Hematopoietic multipotent progenitor cell treated with erythropoietin and hydrocortisone succinate and interleukin-3 and kit ligand, for 15 days (in vitro differentiated cells): ENCODE measurements at places on chromosomes 6 and 20.

- no peak for DNase-seq
Measured at GRCh38 chr20:23159256-23159946, 73.3 kb upstream of the CD93 start.

- DNase-seq, result no peak
Measured at GRCh38 chr6:42269553-42269952, 51.9 kb upstream of the MRPS10 start.

- DNase-seq, result no peak
Measured at GRCh38 chr6:410555-411395, 19.2 kb downstream of the IRF4 start.

- DNase-seq, result no peak
Measured at GRCh38 chr6:57134954-57135353, 37.2 kb upstream of the BAG2 start.

- no peak for DNase-seq
Measured at GRCh38 chr6:136811272-136811671, 11.1 kb upstream of the PEX7 start.

GRCh38 chr6:14165091-14165490 is 47.5 kb downstream of the CD83 start:
- no peak for DNase-seq

GRCh38 chr20:61803915-61804751 is 261.5 kb downstream of the TAF4 start:
- no peak for DNase-seq

GRCh38 chr20:48489046-48489463 is 338.7 kb downstream of the PREX1 start:
- no peak for DNase-seq

- DNase-seq, result no peak
Measured at GRCh38 chr20:62900692-62901584, 25.4 kb downstream of the DIDO1 start.

GRCh38 chr20:44883214-44883902 is 2.1 kb upstream of the YWHAB start:
- DNase-seq, result no peak

DNA sequence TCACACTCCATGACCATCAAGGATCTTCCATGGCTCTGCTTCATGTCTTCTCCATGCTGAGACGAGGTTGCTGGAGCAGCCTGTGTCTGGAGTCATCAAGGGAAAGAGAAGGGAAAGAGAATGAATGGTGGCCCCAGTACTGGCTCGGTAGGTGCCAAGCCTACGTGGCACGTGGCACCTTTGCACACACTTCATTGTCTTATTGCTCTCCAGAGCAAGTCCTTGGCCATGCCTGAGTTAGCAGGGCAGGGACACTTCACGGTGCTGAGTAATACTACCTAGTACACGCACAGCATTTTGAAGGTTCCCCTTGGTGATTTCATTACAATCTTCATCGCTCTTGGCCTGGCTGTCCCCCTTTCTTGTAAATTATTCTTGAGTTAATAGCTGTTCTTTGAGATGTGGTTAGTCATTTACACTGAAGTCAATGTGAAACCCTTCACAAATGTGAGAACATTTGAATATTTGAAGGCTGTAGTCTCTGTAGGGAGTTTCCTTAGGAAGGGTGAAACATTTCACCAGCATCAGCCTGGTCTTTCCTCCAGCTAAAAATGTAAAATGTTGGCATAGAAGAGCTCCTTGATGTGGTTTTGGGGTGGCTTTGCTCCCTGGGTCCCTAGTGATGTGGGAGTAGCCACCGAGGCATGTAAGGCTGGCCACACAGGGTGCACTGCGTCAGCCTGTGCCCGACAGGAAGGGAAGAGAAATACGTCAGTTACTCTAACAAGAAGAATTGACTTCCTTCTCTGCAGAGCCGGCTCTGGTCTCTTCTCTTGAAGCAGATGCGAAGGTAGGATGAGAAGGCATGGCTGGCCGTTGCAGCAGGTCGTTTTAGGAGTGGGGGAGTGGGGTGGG is at the start of gene SYTL3:
TSS of gene SYTL3 (plus strand) at position 766 of the 855 bp plus-strand sequence. CDS start 13,215 bp downstream, outside the sequence.
- no peak for DNase-seq

- no peak for DNase-seq
Measured at GRCh38 chr6:100613656-100614055, 148.9 kb upstream of the SIM1 start.

DNA sequence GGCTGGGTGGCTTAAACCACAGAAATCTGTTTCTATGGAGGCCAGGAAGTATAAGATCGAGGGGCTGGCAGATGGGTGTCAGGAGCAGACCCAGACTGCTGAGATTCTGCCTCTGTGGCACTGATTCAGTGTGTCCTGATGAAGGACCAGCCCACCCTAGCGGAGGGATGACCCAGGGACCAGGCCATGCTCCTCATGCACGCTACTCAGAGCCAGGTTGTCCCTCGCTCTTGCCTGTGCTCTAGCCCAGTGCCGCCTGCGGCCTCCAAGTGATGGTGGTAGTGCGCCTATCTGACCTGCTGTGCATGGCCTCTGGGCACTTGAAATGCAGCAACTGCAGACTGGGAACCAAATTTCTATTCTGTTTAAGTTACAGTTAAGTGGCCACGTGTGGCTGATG is 13.1 kb upstream of the APMAP start:
- no peak for DNase-seq

- no peak for DNase-seq
Measured at GRCh38 chr6:1496836-1497760, 107.7 kb downstream of the FOXF2 start.

GRCh38 chr6:34595332-34596184 is 39.4 kb upstream of the SPDEF start:
- DNase-seq, result no peak

- peak; percentile 43 for DNase-seq
Measured at GRCh38 chr6:87151781-87152525, 3.4 kb upstream of the ZNF292 start.

GRCh38 chr20:19047040-19047950 is 165.1 kb upstream of the SLC24A3 start:
- no peak for DNase-seq

- no peak for DNase-seq
Measured at GRCh38 chr6:28407401-28407800, 7.9 kb upstream of the ZSCAN12 start.

DNA sequence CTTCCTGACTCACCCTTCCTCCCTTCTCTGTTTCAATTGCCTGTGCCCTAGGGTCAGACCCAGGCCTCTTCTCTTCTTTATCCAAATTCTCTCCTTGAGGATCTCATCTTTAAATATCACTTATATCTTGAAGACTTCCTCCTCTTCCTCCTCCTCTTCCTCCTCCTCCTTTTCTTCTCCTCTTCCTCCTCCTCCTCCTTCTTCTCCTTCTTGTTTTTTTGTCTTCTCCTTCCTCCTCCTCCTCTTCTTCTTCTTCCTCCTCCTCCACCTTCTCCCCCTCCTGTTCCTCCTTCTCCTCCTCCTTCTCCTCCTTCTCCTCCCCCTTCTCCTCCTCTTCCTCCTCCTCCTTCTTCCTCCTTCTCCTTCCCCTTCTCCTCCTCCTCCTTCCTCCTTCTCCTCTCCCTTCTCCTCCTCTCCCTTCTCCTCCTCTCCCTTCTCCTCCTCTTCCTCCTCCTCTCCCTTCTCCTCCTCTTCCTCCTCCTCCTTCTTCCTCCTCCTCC is 127.6 kb upstream of the AKIRIN2 start:
- no peak for DNase-seq

GRCh38 chr6:74752303-74752702 is 453.6 kb downstream of the COL12A1 start:
- no peak for DNase-seq

- no peak for DNase-seq
Measured at GRCh38 chr20:25224941-25225340, 22.9 kb upstream of the PYGB start.

DNA sequence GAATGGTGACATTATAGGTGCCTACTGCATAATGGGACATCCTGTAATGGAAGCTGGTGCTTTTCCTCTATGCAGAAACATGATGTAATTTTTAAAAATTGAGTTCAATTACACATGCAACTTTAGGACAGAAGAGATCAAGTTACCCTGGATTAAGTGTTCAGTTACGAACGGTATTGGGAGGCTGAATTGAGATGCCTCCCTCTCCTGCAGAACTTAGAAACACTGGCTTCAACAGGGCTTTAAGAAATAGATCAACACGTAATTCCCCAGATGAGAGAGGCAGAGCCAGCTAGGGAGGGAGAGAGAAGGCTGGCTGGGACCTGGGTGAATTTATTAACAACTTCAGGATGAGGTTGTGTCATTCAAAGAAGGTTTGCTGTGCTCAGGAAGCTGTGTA is 232.8 kb downstream of the CDH26 start:
- no peak for DNase-seq

- no peak for DNase-seq
Measured at GRCh38 chr6:38159596-38159995, 340.1 kb downstream of the ZFAND3 start.

- no peak for DNase-seq
Measured at GRCh38 chr6:159788276-159788675, 1.1 kb downstream of the TCP1 start.

DNA sequence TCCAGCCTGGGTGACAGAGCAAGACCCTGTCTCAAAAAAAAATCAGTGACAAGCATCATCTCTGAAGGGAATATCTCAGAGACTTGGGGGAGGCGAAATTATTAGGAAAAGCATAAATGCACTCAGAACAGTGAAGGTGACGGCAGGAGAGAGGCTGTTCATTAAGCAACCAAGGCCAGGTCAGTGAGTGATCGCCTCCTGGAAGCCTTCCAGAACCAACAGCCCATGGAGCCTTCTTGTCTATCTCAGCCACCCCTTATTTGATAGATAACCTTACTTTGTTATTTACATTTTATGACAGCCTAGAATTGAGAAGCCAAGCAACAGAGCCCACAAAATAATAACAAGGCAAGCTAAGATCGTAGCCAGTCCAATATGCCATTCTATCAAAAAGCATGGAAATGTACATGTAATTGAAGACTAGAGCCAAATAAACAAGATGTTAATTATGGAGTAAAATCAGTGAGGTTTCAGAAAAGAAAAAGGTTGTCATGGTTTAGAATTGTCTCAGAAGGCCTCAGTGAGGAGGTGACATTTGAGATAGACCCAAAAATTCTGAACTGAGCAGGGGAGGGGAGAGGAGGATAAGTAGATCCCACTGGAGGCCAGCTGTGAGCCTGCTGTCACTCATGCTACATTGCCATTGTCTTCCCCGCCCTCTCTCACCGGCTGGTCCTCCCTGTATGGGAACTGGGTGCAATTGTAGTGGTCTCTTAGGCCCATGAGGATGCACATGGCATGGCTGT is 17.8 kb downstream of the BNIP5 start:
- DNase-seq, result no peak

GRCh38 chr6:54897462-54898189 is 51.1 kb downstream of the FAM83B start:
- DNase-seq, result no peak

DNA sequence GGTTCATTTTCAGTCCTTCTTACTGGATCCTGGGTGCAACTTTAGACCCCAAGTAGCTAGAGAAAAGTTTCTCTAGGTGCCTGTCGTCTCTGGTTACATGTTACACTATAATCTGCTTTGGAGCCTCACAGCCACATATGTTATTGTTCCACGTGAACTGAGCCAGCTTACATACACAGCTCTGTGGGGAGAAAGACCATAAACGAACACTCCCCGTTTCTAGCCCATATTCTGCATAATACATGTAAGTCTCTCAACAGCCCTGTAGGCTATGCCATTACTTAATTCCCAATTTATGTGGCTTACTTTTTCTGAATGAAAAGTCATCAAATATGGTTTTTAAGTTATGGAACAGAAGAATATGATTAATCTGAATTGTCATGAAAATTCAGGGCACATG is 233.8 kb downstream of the BCKDHB start:
- DNase-seq, result no peak

DNA sequence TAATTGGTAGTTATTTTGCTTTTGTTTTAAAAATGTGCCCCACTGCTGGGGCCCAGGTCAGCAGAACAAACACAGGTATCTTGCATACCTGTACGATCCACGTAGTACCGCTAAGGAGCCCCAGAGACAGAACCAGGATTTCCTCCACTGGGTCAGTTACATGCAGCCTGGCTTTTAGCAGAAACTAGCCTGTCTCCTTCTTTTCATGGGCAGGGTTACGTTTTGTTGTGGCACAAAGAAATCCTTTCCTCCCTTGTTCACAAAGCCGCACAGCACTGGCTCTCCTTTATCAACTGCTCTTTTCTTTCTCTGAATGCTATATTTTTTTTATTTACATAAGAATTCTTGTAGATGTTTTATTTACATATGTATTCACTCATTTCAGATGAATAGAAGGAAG is 190.3 kb upstream of the POU3F2 start:
- no peak for DNase-seq

GRCh38 chr6:138817799-138818198 is 21.9 kb downstream of the ECT2L start:
- DNase-seq, result no peak

- no peak for DNase-seq
Measured at GRCh38 chr6:82568290-82568993, 204.8 kb downstream of the TPBG start.

DNA sequence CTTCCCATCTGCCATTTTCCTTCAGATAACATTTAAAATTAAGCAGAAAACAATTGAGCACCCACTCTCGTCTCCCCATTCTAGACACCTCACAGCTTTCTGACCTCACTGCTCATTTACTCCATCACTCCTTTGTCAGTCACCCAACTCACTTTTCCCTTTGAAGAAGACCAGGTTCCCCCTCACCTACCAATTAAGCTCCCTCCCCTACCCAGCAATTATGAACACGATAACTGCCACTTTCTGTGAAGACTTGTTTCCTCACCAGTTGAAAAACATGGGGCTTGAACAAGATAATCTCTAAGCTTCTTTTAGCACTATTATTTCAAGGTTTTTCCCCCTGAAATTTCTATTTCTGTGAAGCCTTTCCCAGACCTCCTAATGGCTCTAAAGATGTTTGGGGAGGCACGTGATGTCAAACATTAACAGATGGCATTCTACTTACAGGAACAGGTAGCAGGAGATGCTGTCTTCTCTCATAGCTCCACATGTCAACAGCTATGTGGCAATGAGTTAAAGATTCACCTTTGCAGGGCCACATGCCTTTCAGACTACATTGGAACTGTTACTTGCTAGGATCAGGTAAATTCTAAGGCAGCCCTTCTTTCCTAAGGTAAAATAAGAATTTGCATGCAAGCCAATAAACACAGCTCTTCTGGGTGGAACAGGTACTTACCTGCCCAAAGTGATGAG is 24.8 kb upstream of the SLA2 start:
- no peak for DNase-seq

GRCh38 chr6:156889986-156890385 is 112.8 kb downstream of the ARID1B start:
- DNase-seq, result no peak

DNA sequence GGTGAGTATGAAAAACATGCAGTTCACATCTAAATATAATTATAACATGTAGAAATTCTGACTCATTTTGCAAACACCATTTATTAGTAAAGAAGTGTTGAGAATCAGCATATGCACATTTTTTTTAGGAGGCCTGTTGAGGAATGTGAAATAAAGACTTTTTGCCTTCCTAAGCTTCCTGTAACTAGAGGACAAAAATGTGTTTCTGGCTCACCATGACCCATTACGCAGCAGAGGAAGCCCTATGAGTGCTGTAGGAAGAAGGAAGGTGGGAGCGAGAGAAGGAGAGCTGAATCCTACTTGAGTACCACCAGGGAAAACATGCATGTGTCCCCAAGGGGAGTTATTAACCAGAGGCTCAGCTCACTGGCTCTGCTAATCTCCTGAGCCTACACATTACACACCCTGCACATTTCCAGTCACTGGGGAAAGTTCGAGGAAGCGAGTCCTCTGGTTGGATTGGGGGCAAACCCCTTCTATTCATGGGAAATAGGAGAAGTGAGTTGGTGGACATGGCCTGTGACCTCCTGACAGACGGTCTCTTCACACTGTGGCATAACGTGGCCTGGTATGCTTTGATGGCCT is 540.5 kb upstream of the JAG1 start:
- DNase-seq, result no peak

- no peak for DNase-seq
Measured at GRCh38 chr6:43887906-43888683, 118.1 kb downstream of the VEGFA start.

GRCh38 chr20:58069796-58070663 is 158.4 kb downstream of the ANKRD60 start:
- no peak for DNase-seq
